ENCODE measurements at places on chromosomes 7 and 10.

GRCh38 chr10:26697922-26698608, 564 bp downstream of the PDSS1 start:
- DNase-seq, result no peak

DNA sequence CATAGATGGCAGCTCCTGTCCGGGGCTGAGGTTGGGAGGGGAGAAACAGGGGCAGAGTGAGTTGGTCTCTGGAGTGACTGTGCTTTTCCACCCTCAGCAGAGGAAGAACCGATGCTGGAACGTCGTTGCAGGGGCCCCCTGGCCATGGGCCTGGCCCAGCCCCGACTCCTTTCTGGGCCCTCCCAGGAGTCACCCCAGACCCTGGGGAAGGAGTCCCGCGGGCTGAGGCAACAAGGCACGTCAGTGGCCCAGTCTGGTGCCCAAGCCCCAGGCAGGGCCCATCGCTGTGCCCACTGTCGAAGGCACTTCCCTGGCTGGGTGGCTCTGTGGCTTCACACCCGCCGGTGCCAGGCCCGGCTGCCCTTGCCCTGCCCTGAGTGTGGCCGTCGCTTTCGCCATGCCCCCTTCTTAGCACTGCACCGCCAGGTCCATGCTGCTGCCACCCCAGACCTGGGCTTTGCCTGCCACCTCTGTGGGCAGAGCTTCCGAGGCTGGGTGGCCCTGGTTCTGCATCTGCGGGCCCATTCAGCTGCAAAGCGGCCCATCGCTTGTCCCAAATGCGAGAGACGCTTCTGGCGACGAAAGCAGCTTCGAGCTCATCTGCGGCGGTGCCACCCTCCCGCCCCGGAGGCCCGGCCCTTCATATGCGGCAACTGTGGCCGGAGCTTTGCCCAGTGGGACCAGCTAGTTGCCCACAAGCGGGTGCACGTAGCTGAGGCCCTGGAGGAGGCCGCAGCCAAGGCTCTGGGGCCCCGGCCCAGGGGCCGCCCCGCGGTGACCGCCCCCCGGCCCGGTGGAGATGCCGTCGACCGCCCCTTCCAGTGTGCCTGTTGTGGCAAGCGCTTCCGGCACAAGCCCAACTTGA, 2.7 kb downstream of the REPIN1 start:
- DNase-seq, result no peak

- no peak for DNase-seq
Observed at GRCh38 chr10:132248455-132249225, 59.1 kb downstream of the STK32C start.

GRCh38 chr7:73303546-73303945, 5.1 kb downstream of the NSUN5 start:
- DNase-seq, result no peak

GRCh38 chr10:7610651-7611389, 55.9 kb downstream of the ITIH5 start:
- DNase-seq, result no peak

DNA sequence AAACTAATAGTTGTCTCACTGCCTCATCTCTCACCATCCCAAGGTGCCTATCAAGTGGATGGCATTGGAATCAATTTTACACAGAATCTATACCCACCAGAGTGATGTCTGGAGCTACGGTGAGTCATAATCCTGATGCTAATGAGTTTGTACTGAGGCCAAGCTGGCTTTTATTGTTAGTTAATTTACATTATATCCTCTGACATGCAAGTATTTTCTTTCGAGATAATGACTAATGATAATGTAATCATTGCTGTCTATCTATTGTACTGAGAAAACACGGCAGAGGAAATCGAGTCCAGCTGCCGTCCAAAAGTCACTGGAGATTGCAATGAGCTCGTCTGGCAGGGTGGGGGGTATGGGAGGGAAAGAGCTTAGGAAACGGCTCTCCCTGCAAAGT, 172.4 kb upstream of the LANCL2 start:
- no peak for DNase-seq
